ENCODE measurements at places on chromosomes 4 and X. TPM values are rescaled to one million over a fixed set of nuclear protein-coding genes. Genes with fewer than 3 reads are reported as not detected.

GRCh38 chrX:23668335-23668734 is 1.0 kb downstream of the PRDX4 start:
- DNase-seq = no peak

DNA sequence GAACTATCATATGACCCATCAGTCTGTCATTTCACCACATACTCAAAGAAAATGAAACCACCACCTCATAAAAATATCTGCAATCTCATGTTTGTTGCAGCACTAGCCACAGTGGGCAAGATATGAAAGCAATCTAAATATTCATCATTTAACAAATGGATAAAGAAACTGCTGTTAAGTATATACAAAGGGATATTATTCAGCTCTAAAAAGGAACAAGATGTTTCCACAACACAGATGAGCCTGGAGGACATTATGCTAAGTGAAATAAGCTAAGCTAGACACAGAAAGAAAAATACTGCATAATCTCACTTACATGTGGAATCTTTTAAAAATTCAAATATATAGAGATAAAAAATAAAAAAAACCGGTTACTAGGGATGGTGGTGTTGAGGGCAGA is 108.2 kb upstream of the BRWD3 start:
- DNase-seq = no peak

GRCh38 chrX:152072236-152072635 is 66.1 kb downstream of the MAGEA10 start:
- no peak for DNase-seq

DNA sequence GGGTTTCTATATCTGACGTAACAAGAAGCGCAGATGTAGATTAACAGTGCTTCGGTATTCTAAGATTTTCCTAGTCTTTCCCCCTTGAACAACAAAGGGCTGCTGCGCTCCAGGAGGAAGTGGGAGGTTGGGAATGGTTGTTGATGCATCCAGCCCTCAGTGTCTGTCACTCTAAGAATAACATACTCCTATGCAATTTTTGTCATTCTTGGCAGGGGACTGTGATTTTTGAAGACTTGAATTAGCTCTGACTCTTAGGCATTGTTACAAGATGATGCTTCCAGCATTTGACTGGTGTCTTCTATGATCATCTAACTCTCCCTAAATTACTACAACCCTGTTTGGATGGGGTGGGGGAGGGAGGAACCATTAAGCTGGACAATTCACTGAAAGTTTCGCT is 394.2 kb downstream of the ARHGAP24 start:
- DNase-seq = no peak

- DNase-seq = no peak
Observed at GRCh38 chr4:24730256-24731001, 64.9 kb upstream of the SOD3 start.

- no peak for DNase-seq
Observed at GRCh38 chrX:110081740-110082139, 78.8 kb downstream of the TMEM164 start.

- no peak for DNase-seq
Observed at GRCh38 chr4:134126000-134126560, 75.5 kb downstream of the PABPC4L start.

CT47C1 gene
- not detected for total RNA-seq

- DNase-seq = no peak
Observed at GRCh38 chrX:97527725-97528124, 644.0 kb downstream of the RPA4 start.

DGAT2L6 gene
- not detected for total RNA-seq

- no peak for DNase-seq
Observed at GRCh38 chr4:140485939-140486338, 12.2 kb downstream of the MGAT4D start.

DNA sequence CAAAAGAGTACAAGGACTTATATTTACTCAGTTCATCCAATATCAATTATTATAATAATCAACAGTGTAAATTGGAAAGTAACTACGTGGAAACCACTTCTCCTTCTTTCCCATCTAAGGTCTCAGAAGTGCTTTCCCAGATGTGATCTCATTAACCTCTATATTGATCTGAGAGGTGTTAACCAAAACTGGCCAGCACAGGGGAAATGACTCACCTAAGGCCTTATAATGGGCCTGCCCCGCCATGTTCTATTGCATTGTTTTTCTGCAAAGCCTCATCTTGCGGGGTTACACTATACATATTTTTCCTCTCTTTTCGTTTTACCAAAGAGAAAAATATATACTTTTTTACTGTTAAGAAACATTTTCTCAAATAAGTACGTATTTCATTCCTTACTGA is 20.5 kb downstream of the RAB40A start:
- no peak for DNase-seq
